ENCODE measurements at places on chromosomes 11 and 22.
A peak's percentile ranks its signal among the peaks of the same experiment; 100 is the strongest.

DNA sequence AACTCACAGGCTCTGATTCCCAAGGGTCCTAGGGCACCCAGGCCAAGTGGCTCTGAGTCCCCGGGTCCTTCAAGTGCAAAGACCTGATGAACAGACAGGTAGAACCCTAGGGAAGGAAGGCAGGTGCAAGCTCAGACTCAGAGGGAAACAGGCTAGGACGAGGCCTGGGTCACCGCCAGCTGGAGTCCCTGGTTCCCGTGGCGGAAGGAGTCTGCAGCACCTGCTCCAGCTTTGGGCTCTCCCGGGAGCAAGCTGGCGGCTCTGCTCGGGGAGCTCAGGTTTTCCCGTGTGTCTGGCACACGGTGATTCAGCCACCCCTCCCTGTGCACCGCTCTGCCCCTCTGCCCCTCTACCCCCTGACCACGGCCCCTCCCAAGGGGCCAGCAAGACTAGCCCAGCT lies 59.8 kb downstream of the WNT7B start:
- no peak for DNase-seq

- no peak for DNase-seq
These were observed 64.8 kb downstream of the PAK1 start for GRCh38 chr11:77409046-77409445.

DNA sequence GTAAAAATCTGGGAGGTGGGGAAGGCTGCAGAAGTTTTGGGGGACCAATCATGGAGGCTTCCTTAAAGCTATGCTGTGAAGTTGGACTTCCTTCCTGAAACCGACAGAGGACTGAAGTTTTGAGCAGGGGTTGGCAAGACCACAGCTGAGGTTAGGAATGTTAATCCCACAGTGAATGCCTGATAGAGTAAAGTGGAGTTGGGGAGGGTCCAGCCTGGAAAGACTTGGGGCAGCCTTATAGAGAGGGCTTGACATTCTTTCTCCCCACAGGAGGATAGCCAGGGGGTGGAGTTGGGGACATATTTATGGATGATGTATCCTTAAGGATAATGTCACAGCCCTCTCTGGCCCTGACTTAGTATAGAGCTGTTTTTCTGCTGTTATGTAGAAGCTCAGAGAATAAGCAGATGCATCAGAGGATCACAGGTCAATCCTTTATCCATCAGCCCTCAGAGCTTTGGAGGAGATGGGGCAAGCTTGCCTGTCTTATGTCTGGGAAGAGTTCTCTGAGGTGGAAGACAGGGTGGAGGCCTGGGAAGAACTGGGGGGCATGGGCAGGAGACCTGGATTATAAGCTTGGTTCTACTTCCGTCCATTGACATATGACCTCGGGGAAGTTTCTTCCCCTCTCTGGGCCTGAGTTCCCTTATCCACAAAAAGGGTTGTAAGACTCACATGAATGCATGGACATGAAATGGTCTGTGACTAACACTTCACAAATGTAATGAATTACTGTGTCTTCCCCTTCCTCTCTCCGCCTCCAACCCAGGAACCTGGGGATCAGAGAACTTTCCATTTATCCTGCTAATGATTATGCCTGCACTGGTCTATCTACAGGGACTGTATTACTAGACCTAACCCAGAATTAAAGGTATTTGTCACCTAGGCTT lies 317.8 kb downstream of the MIAT start:
- no peak for DNase-seq

DNA sequence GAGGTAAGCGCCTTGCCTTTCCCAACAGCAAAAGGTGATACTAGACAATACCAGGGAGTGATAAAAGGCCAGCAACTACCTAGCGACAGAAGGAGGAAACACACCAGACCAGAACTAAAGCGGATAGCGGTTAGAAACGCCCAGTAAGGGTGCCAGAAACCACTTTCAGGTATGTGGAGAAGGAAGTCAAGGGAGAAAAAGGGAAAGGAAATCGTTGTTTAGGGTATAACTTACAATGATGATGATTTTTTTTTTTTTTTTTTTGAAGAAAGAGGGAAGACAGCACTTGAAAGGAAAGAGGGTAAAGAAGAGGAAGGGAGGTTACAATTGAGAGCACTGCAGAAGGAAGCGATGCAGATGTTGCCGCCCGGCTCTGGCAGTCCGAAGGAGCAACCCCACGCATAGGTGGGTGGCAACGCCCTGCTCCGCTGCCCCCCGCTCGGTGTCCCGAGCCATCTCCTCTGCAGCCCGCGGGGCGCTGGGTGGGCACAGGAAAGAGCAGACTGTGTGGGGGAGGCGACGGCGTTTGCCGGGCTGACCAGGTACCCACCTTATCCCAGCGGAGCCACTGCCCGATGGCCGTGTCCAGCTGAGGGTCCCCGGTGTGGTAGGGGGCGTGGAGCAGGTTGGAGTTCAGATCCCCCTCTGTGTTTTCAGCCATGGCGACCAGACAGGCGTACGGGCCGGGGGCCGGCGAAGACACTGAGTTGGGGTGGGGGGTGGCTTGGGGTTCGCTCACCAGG lies 561 bp downstream of the PGM2L1 start:
- peak; percentile 3 for DNase-seq

- DNase-seq, result no peak
These were observed 527 bp downstream of the CARD10 start for GRCh38 chr22:37518509-37519267.

- no peak for DNase-seq
These were observed 12.1 kb downstream of the DCUN1D5 start for GRCh38 chr11:103079833-103080232.

- no peak for DNase-seq
These were observed 1.1 kb downstream of the RBFOX2 start for GRCh38 chr22:36027579-36027934.

DNA sequence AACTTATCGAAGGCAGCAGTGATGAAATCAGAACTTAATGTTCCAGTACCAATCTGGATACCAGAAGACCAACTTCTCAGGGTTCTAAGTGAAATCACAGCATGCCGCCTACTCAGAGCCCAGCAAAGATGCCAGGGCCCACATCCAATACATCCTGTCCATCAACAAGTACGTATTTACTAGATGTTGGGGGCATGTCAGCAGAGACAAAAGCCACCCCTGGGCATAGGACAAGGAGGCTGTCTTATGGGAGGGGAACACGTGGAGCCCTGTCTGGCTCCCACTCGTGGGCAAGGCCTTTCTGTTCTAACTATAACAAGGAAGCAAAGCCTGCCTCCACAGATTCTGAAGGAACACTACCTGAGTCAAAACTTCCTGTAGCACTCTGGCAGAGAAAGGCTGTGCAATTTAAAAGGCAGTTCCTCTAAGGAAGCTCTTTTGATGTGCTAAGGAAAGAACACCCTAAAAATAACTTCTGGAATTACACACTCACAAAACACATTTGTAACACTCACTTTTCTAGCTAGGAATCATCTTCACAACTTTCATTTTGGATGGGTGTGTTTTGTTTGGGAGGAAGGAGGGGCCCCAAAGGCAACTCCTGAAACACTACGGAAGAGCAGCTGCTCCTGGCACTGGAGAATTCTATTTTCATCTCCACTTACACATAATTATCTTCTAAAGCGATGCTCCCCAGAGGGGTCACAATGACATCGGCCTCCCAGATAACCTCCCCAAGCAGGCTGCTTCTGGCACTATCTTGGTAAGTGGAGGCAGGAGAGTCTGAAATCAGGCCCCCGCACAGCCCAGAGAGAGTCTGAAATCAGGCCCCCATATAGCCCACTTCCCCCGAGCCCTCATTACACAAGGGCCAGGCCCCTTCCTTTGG lies 14.2 kb downstream of the SMCO4 start:
- no peak for DNase-seq

- no peak for DNase-seq
These were observed 469.8 kb upstream of the KIRREL3 start for GRCh38 chr11:127470306-127470884.

GRCh38 chr11:112401036-112401769 lies 140.5 kb upstream of the PLET1 start:
- DNase-seq, result no peak

DNA sequence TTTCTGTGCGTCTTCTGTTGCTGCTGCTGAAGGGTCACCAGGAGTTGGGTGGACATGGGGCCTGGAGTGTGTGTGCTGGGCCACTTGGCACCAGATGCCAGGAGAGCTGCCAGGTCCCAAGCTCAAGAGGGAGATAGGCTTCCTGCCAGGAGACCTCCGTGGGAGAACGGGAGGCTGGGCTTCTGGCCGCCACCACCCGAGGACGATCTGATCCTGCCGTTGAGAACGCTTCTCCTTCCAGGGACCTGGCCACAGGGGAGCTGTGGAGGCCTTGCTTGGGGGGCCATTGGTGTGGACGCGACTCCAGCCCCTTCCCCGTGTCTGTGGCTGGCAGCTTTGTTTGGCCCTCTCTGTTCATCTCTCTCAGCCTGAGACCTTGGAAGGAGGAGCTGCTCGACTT lies 2.4 kb downstream of the BRSK2 start:
- DNase-seq, result no peak

DNA sequence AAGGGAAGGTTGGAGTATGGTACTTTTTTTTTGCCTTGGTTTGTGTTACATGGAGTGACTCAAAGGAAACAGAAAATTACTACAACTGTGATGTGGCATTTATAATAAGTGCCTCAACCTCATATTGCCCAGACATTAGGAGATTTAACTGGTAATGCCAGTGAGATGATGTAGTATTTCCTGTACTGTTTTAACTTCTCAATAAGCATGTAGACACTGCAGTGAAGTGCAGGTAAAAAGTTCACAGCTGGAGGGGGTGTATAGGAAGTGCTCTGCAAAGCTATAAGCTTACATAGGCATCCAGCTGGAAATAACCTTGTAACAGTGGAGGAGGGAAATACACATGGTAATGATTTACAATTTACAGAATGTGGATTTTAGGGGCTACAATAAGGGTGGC lies 138.2 kb upstream of the MTMR2 start:
- DNase-seq, result peak; percentile 50

- DNase-seq, result no peak
These were observed 1.8 kb upstream of the PDE3B start for GRCh38 chr11:14641801-14642200.

DNA sequence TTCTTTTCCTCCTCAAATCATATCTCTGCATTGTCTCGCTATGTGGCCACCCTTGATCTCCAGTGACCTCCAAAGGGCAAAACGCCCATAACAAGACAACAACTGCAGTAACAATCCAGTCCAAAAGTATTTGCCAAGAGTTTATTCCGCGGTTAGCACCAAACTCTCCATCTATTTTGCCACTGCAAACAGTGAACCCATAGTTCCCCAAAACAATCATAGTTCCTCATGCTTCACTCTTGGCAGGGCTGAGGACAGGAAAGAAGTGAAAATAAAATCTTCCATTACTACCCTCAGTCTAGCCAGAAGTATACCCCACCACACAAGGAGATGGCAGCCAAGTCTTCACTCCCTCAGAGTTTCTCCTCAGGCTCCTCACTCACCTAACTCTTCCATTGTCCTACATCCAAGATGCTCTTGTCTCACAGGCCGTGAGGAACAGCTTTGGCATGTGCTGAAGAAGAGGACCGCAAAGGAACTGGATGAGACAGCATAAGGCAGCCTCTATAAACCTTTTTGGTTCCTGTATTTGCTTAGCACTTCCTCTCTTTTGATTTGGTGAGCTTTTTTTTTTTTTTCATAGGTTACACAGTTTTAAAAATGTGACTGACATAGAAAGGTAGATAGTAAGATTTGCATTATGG lies at the start of gene LPXN:
LPXN (minus strand) TSS at position 480 of the 644 bp plus-strand sequence; CDS start at position 396, 84 bp downstream.
- DNase-seq, result no peak

DNA sequence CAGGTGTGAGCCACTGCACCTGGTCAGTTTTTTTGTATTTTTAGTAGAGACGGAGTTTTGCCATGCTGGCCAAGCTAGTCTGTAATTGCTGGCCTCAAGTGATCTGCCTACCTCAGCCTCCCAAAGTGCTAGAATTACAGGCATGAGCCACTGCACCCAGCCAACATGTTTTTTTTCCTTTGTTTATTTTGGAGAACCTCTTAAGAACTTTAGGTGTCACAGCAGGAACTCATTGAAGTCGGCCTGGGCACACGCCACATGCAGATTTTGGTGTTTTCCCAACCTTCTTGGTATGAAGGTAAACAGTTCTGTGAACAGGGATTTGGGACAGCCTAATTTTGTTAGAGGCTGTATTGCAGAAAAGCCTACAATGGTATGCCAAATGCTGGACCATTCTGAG lies 9.4 kb downstream of the DIXDC1 start:
- DNase-seq, result no peak

- peak; percentile 98 for DNase-seq
These were observed at the start of gene CEP57 for GRCh38 chr11:95790123-95790932. TSS of gene CEP57 (plus strand) at chr11:95790498. CDS start at chr11:95790699, 201 bp downstream.

- peak; percentile 12 for DNase-seq
These were observed 23.2 kb downstream of the TAF1D start for GRCh38 chr11:93718057-93718563.

GRCh38 chr11:103883291-103883690 lies 153.1 kb upstream of the DDI1 start:
- no peak for DNase-seq

GRCh38 chr11:106468086-106468485 lies 390.6 kb downstream of the AASDHPPT start:
- DNase-seq, result peak; percentile 75

- DNase-seq, result no peak
These were observed 401.6 kb downstream of the BRD1 start for GRCh38 chr22:49426098-49426497.

DNA sequence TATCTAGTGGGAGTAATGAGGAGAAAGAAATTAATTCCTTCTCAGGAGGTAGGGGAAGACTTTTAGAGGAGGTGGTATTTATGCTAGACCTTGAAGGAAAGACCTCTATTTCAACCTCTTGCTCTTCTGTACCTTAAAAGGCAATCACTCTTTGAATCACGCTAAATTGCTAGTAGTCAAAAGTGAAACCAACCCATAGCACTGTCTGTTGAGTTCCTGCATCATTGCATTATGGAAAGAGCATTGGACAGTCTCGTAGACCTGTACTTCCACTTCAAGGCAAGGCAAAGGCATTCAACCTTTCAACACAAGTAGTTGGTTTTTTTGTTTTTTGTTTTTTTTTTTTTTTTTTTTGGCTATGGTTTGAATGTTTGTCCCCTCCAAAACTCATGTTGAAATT lies 770.4 kb downstream of the ETS1 start:
- DNase-seq, result no peak

DNA sequence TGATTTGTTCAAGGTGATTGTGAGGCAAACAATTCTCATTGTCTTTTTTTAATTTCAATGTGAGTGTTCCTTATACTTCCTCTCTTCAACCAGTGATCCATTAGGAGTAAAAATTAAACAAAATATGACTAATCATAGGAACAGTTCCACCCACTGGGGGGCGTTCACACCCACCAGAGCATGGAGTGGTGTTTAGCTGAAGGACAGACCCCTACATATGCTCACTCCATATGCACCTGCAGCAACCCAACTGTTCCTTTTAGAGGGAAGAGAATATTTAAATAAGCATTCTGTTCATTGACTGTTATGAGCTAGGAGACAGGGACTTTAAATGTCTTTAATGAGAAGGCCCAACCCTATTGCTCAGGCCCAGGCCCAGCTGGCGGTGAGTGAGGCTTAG lies 78.7 kb upstream of the DRD2 start:
- DNase-seq, result no peak

GRCh38 chr11:62547691-62548281 lies 1.2 kb upstream of the AHNAK start:
- peak; percentile 24 for DNase-seq

Measured in NCI-H226 (cell line).